ENCODE measurements at places on chromosomes 6 and 20.

DNA sequence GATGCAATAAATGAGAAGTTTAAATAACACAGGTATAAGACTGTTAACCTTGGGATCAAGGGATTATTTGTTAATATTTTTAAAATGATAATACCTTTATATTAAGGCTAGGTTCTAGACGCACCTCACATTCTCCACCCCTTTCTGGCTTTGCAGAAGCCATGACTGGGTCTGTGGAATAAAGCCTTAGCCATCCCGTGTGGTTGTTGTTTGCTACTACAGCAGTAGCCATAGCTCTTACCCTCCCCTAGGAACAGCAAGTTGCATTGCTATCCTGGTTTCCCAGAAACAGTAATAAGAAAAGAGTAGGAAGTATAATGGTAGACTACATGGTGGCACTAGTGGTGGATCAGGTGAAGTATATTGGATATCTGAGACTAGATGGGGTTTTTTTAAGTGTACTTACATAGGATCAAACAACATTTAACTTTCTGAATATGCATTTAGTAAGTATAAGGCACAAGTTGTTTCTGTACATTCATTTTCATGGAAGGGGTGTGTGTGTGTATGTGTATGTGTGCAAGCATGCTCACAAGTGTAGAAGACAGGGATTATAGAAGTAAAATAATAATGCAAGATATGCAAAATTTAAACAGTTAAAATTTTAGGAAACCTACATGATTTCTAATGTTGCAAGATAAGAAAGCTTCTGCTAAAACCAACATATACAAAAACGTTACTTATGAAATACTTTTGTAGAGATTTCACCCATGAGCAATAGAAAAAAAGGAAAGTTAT is 384.2 kb downstream of the PRKN start:
- DNase-seq: no peak

DNA sequence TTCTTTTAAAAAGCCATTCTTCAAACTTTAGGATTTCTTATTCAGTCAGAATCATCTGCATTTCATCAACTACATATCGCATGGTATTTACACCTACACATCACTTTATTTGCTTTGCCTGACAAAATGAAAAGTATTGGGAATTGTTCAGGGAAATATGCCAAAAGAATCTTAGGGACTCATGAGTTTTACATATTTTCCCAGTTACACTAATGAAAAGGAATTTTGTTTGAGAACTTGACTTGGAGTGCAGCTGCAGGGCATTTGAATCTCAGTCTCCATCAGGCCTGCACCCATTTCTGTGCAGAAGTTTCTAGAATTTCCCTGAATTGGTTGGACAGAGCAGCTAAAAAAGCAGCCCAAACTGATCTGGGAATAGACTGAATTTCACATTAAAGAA is 65.3 kb downstream of the MTHFD1L start:
- DNase-seq: no peak

GRCh38 chr6:119896806-119897205 is 547.2 kb upstream of the MAN1A1 start:
- no peak for DNase-seq

DNA sequence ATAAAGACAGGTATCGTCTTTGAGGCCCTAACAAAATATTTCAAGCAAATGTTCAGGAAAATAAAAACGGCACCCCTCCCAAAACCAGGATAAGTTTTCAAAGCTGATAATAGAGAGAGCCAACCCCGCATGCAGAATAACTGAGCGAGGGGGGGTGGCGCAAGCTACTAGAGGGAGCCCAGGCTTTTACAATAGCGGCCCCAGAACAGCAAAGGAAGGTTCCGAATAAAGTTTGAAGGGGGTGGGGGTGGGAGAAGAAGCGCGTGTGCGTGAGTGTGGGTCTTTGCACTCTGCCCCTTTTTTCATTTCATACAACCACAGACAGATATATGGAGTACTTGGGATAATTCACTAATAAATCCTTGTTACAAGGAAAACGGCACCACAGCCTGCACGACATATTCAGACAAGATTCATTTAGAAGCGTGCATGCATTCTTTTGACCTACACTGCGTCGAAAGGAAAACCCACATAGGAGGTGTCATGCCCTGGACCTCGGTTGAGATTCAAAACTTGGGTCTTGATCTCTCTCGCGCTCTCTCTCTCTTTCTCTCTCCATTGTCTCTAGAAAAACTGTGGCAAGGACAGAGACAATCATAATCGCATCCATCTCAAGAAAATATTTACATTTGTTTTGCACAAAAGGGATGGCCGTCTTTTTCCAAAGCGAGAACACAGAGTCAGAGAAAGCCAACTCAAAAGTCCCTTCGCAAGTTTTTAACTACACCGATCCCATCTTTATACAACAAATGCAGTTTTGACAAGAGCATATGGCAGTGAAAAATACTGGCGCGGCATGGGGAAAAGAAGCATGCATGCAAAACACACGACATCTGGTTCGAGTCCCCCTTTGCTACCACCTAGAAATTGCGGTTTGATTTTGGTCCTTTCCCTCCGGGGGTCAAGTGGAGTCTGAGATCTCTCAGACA is 1.6 kb downstream of the OLIG3 start:
- DNase-seq: no peak

GRCh38 chr6:89528866-89529265 is 95.9 kb downstream of the ANKRD6 start:
- no peak for DNase-seq

- no peak for DNase-seq
Measured at GRCh38 chr20:971346-971745, 30.8 kb downstream of the RSPO4 start.

DNA sequence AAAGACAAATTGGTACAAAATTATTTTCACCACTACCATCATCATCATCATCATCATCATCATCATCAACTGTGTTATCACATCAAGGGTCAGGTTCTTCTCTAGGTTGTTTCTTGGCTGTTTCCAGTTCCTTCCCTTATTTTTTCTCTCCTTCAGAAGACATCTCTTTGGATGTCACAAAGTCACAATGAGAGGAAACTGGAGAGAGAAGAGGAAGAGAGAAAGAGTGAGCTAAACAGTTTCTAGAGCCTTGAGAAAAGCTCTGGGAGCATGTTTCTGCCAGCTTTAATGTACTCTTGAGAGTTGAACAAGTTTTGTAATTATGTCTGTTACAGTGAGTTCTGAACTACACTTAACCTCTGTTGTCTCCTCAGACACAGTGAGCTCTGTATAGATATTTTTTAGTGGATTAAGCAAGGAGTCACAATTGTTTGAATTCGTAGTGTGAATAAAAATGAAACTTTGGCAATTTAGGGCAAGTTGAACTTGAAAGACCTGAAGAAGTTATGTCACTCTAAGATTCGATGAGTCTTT is 123.0 kb upstream of the AKIRIN2 start:
- DNase-seq: no peak

GRCh38 chr6:142713959-142714358 is 231.0 kb downstream of the HIVEP2 start:
- no peak for DNase-seq

DNA sequence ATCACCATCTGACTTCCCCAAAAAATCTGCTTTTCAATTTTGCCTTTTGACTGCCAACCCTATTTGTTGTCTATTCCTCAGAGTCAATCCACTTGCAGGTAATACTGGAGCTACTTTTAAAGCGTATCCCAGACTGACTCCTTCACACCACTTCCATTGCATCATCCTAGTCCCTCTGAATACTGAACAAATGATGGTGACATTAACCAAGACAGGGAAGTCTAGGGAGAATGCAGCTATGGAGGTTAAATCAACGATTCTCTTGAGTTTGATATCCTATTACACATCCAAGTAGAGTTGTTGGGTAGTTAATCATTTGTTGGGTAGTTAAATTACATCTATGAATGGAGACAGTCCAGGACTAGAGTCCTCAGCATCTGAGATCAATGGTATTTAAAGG is 2.0 kb downstream of the OGFRL1 start:
- no peak for DNase-seq

DNA sequence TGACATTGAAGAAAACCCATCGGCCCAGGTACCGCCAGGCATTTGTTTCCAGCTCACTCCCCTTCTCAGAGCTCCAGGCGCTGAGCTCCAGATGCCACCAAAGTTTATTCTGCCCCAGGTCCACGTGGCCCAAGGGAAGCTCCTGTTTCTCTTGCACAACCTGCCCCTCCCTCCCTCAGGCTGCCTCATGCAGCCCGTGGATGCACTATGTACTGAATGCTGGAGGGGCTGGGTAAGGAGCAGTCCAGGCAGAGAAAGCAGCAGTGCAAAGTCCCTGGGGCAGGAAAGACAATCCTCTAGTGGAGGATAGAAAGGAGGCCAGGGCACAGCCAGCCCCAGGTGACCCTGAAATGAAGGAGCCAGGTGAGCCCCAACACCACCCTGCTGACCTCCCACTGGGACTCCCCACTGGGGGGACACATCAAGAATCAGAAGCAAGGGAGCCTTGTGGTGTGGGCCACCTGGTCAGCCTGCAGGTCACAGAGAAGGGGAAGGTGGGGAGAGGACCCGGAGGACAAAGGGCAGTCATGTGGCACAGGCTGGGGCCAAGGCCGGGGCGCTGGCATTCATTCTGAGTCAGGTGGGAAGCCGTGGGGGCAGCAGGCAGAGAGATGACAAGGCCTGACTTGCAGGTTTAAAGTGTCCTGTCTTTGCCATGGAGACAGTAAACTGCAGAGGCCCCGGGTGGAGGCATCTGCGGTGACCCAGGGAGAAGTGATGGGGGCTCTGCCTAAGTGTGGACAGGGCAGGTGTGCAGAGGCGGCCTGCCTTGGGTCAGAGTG is 230.1 kb downstream of the PREX1 start:
- DNase-seq: no peak

DNA sequence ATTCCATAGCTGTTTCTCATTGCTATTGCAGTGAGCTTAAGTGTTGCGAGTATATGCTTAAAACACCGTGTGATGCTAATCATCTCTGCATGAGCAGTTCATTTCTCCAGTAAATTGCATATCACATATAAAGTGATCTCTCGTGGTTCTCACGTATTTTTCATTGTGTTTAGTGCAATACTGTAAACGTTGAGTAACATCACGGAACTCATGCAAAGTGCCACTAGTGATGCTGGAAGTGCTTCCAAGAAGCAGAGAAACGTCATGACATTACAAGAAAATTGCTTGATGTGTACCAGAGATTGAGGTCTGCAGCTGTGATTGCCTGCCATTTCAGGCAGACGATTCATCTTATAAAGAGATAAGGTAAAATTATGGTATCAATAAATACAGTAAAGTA is 830.4 kb downstream of the GRIK2 start:
- DNase-seq: no peak

- DNase-seq: peak; percentile 45
Measured at GRCh38 chr6:27138837-27139755, 108.4 kb upstream of the PRSS16 start.

GRCh38 chr6:55953335-55953734 is 77.9 kb upstream of the BMP5 start:
- no peak for DNase-seq

GRCh38 chr6:148328876-148329555 is 13.6 kb upstream of the SASH1 start:
- DNase-seq: no peak

GRCh38 chr20:22824077-22824476 is 211.0 kb upstream of the SSTR4 start:
- no peak for DNase-seq

DNA sequence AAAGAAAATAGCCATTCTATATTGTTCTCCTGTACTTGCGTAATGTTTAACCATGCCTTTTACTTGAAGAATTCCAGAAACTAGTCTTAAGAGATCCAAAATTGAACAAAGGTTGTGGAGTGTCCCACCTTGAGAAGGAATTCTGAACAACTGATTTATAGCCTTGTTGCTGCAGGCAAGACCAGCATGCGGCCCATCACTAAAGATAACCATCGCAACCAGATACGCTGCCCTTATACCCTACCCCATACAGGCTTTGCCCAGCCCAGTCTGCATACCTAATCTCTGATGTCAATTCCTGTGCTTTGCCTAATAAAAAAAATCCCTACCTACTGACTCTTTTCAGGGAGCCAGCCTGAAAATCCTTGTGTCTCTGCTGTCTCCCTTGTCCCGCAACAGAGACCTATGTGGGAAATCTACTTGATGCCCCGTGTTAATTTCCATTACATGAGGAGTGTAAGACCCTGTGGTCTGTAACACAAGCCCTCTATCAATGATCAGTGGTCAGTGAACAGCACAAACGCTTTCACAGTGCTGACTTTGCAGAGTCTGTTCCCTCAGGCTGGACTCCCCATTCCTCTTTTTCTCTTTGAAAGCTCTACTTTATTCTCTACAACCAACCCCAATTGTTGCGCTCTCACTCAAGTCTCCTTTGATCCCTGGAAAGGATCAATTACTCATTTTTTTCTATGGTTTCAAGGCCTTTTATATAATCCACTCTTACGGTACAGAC is 125.7 kb upstream of the BTBD3 start:
- DNase-seq: no peak

GRCh38 chr6:131688286-131688685 is 12.9 kb downstream of the OR2A4 start:
- DNase-seq: no peak

GRCh38 chr6:148109732-148110131 is 232.9 kb upstream of the SASH1 start:
- no peak for DNase-seq

DNA sequence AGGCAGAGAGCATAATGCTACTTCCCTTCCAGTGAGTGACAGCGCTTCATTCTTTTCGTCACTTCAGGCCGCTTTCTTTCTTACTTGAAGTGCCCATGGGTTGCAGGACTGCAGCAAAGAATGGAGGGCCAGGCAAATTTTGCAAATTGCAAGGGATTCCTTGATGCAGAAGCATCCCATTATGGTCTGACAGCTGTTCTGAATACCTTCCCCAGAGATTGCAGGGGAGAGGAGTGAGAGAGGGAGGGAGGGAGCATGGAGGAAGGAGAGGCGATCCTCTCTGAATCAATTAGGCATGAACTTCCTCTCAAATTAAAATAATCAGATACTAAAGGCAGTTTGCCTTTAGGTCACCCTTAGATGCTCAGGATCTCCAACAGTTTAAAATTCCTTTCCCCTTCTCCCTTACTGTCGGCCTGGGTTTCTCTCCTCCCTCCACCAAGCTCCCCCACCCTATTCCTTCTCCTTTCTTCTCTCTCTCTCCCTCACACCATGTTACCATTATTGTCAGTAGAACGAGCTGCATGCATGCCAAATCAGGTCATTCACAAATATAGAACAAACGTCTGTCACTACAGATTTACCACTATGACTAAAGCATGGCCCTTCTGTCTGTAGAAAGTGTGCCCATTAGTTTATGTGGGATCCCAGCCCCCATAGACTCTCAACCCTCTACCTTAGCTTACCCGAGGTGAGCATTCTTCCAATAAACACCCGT is 289.2 kb downstream of the CD83 start:
- DNase-seq: no peak

DNA sequence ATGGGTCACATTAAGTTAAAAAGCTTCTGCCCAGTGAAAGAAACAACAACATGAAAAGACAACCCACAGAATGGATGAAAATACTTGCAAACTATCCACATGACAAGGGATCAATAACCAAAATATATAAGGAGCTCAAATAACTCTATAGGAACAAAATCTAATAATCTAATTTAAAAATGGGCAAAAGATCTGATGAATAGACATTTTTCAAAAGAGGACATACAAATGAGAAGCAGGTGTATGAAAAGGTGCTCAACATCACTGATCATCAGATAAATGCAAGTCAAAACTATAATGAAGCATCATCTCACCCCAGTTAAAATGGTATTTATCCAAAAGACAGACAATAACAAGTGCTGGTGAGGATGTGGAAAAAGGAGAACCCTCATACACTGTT is 21.0 kb upstream of the ELMO2 start:
- no peak for DNase-seq

All from CD4-positive, alpha-beta T cell (primary cell).